HuH-7 (cell line): ENCODE measurements at places on chromosomes 1 and 21.

DNA sequence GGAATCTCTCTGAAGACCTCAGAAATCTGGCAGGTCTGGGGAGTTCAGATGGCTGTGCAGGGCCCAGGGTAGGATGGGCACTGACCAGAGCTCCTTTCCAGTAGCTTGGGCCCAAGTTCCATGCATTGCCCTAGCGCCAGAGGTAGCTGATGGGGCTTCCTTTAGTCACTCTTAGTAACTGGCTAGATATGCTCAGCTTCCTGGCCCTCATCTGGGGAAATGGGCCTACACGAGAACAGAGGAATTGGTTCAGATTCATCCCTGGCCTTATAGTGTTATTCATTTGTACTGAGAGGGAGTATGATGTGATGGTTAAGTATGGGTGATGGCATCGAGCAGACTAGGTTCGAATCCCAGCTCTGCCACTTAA lies 15.5 kb upstream of the PSMB2 start:
- no peak for DNase-seq

DNA sequence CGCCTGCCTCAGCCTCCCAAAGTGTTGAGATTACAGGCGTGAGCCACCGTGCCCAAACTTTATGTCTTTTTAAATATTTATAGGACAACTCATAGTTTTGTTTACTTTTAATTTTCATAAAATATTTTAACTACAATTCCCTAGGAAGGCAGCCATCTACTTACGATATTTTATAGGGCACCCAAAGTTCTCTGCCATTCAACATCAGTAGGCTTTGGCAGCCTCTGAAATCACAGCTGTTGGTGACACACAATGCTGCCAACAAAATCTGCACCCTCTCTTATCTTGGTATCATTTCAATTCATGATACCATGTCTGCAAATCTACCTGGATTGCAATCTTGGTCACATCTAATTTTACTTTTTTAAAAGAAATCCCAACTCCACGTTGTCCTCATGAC lies 27.1 kb upstream of the ERO1B start:
- DNase-seq, result no peak

DNA sequence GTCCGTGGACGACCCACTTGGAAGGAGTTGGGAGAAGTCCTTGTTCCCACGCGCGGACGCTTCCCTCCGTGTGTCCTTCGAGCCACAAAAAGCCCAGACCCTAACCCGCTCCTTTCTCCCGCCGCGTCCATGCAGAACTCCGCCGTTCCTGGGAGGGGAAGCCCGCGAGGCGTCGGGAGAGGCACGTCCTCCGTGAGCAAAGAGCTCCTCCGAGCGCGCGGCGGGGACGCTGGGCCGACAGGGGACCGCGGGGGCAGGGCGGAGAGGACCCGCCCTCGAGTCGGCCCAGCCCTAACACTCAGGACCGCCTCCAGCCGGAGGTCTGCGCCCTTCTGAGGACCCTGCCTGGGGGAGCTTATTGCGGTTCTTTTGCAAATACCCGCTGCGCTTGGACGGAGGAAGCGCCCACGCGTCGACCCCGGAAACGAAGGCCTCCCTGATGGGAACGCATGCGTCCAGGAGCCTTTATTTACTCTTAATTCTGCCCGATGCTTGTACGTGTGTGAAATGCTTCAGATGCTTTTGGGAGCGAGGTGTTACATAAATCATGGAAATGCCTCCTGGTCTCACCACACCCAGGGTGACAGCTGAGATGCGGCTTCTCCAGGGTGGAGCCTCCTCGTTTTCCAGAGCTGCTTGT lies 32.4 kb downstream of the PRMT2 start:
- peak; percentile 45 for DNase-seq

DNA sequence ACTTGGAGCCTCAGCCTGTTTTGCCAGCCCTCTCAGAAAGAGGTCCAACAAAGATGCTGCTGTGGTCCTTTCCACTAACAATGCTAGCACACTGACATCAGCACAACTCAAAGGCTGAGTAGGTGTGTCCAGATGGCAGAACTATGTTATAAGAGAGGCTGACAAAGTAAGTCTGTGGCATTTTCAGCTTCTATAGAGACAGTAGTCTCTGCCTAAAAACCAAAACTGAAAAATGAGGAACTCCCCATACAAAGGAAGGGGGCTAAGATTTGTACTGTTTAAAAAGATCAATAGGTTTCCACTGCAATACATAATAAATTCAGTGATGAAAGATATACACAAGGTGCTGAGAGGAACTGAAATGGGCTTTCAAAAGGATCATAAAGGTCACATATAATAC lies 12.3 kb downstream of the ERO1B start:
- no peak for DNase-seq

GRCh38 chr1:11273595-11274234 lies 717 bp downstream of the UBIAD1 start:
- no peak for DNase-seq

GRCh38 chr1:226362891-226363447 lies 44.9 kb downstream of the PARP1 start:
- DNase-seq, result no peak

DNA sequence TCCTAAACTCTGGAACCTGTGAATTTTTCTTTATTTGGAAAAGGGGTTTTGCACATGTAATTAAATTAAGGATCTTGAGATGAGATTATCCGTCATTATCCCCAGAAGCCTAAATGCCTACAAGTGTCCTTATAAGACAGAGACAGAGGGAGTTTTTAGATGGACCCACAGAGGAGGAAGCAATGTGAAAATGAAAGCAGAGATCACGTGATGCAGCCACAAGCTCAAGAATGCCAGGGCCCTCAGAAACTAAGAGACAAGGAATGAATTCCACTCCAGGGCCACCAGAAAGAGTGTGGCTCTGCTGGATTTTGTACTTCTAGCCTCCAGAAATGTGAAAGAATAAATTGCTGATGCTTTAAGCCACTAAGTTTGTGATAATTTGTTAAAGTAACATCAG lies 183.6 kb upstream of the UBE2U start:
- no peak for DNase-seq

GRCh38 chr1:228457017-228457395 lies 30.2 kb upstream of the RNF187 start:
- DNase-seq, result peak; percentile 57

DNA sequence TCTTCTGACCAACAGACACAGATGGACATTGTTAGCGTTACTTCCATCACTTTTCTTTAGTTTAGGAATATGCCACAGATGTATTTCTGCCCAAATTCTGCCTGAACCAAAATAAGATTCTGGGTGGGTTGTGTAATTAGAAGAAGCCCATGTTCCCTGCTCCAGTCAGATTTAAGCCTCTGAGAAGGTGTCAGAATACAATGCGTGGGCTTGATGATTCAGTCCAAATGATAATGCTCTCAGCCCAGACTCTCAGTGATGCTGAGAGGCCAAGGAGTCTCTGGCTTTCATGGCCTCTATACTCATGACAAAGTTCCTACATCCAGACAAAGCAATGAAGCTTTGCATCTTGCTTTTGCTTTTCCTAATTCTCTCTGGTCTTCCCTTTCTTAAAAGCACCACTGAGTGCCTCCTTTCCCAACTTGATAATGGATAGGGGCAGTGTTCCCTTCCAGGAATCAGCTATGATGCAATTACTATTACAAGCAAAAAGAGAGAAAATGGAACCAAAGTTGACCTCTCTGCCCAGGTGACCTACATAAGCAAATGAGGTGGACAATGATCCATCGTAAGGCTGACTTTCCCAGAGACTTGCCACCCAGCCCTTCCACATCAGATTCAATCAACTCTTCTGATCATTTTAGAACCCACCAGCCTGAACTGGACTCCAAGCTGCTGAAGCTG lies 8.8 kb downstream of the SEC16B start:
- no peak for DNase-seq

GRCh38 chr1:55682198-55682597 lies 467.0 kb upstream of the USP24 start:
- no peak for DNase-seq

DNA sequence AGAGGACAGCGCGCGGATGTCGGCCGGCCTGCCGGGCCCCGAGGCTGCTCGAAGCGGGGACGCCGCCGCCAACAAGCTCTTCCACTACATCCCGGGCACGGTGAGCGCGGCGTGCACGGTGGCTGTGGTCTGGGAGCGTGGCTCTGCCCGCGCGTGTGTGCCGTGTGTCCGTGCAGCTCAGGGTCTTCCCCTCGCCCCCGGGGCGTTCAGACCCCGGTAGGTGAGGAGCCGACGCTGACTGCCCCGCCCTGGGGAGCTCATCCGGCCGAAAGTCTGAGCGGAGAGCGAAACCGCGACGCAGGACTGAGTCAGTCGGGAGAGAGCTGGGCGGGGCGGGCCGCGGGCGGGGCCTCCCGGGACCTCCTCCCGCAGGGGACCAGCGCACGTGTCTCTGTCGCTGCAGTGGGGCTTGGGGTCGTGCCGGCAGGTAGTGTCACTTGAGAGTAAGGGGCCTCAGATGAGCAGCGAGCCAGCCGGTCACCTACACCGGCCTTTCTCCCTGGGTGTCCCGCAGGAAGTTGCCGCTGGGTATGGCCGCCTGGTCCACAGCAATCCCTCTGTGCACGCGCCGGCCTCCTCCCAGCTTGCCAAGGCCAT lies 520 bp downstream of the PLEKHN1 start:
- DNase-seq, result peak; percentile 81

- no peak for DNase-seq
These were observed 15.0 kb upstream of the TTC22 start for GRCh38 chr1:54816130-54816529.

GRCh38 chr1:34009340-34009985 lies 145.6 kb downstream of the HMGB4 start:
- no peak for DNase-seq

GRCh38 chr1:82704393-82704792 lies 903.7 kb downstream of the ADGRL2 start:
- DNase-seq, result no peak

- no peak for DNase-seq
These were observed 24.4 kb upstream of the FGGY start for GRCh38 chr1:59272507-59272906.

GRCh38 chr1:79041666-79042065 lies 35.1 kb upstream of the ADGRL4 start:
- DNase-seq, result no peak

DNA sequence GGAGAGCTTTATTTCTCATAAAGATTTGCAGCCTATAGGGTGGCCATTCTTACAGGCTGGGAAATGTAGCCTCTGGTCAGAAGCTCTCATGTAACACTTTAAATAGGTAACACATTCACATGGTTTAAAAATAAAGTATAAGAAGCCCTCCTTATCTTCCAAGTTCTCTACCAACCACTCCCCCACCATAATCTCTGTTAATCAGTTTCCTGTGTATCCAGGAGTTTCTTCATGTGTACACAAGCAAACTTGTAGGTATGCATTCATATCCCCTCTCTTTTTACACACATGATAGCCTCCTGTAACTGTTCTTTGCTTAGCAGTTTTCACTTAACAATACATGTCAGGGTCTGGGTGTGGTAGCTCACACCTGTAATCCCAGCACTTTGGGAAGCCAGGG lies 4.9 kb upstream of the STMN1 start:
- no peak for DNase-seq

DNA sequence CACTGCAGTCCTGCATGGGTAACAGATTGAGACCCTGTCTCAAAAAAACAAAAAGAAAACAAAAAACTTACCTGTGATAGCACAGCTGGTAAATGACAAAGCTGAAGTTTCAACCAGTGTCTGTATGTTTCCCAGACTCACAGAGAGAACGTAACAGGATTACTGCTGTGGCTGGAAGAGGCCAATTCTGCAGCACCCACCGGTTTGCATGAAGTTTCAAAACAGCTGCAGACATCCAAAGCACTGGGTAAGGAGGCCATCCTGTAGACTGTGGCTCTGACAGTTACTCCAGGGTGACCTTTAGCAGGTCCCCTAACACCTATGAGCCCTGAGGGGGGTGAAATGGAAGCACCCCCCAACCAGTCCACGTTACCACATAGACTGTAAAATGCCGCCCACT lies 7.5 kb downstream of the ID3 start:
- no peak for DNase-seq

DNA sequence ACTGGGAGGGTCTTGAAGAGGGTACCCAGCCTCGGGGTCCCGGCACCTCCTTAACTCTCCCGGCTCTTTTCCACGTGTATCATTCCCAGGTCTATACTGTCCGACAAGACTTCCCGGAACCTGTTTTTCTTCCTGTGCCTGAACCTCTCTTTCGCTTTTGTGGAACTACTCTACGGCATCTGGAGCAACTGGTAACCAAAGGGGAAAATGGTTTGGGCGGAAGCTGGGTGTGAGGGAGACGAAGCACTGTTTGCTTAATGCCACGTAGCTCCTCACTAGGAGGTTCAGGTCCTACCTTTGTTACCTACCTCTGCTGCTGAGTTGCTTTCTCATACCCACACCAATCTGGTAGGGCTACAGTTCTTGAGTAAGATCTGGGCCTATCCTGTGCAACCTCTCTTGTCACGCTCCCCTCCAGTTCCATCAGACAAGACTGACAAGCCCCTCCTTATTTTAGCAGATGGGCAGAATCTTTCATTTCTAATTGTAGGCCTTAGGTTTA lies 642 bp downstream of the SLC30A7 start:
- DNase-seq, result peak; percentile 24

DNA sequence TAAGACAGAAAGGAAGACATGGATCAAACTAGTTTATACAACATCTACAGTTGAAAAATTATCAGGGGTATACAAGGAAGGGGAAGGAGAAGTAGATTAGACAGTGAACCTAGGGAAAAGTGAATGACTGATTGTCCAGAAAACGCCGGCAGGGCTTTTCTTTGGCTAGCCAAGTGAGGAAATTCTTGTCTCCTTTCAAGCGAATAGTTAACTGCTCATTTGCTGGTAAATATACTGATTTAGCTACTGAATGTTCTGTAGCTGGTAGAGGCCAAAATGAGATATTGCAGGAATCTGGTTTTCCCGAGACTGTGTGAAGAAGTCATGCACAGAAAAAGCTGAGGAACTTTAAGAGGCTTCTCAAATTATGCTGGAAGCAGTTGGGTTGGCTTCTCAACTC lies 128.5 kb upstream of the ZNHIT6 start:
- DNase-seq, result no peak

DNA sequence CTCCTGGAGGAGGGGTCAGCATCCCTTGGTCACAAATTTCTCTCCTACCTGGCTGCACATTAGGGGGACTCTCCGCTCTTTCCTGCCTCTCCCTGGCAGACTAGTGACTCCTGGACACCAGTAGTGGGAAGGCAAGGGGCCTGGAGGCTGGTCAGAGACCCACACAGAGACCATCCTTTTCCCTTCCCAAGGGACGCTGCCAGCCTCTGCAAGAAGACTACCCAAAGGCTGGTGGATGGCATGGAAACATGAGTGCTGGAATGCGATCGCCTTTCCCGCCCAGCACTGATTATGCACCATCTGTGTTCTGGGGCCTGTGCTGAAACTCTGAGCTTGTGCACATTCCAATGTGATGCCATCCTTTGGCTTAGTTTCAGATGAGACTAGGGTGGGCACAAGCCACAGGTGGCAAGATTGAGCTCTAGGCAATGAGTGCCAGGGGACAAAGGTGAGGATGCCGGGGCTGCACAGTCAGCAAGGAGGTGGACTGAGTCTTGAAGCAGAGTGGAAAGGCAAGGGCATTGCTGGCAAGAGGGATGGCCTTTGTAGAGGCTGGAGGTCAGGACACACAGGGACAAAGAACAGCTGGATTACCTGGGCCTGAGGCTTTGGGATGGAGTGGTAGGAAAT lies 12.6 kb upstream of the EPS8L3 start:
- DNase-seq, result no peak

DNA sequence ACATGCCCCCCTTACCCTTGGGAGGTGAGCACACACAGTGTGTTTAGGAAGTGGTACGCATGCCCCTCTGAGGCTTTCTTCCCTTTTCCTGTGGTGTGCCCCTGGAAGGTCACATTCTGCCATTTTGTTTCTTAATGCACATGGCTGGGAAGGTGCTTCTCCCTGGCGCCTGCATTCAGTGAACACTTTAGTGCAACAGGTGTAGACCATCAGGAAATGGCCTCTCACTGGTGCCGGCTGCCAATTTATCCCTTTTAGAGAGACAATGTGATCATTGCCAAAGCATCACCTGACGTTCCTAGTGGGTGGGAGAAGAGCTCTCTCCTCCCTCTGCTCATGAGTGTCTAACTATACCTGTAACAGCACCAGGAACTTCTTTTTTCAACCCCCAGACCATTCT lies 51.8 kb upstream of the PDE9A start:
- no peak for DNase-seq
